Nephron progenitor cell (in vitro differentiated cells): ENCODE measurements at places on chromosomes 7 and 10.

- no peak for DNase-seq
Measured at GRCh38 chr7:155187061-155187785, 110.5 kb upstream of the INSIG1 start.

DNA sequence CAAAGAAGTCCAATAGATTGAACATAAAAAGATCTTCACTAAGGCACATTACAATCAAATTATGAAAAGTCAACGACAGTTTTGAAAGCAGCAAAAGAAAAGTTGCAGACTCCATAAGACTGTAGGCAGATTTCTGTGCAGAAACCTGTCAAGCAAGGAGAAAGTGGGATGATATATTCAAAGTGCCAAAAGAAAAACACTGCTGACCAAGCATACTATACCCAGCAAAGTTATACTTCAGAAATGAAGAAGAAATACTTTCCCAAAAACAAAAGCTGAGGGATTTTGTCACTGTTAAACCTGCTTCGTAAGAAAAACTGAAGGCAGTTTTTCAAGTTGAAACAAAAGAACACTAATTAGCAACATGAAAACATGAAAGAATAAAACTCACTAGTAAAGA is 145.5 kb downstream of the ZEB1 start:
- DNase-seq = no peak

- peak; percentile 66 for DNase-seq
Measured at GRCh38 chr10:11424456-11425295, 186.8 kb downstream of the USP6NL start.

DNA sequence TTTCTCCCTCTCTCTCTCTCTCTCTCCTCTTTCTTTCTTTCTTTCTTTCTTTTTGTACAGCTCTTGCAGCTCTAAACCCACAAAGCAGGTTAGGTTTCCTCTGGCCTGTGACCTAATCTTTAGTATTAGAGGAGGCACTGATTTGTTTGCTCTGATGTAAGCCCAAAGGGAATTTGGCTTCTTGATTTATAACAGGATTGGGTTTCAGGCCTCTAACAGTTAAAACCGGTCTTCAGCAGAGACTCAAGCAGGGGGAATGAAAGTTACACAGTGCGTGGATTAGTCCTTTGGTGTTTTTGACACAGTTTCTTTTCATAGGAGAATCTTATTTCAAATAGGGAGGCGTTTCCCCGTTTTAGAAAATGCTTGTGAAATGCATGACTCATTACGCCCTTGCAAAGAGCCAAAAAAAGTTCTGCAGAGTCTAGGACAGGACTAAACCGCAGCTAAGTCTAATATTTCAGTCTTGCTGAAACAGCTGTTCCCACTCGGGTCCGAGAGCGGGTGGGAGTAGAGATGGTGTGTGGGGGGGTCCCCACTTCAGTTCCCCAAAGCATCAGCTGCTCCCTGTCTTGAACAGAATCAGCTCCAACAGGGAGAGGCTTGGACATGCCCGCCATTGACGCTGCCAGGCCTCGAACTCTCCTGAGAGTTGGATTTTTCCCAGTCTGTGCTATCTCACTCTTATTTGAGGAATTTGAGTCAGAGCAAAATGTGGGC is 296.5 kb upstream of the PITRM1 start:
- DNase-seq = no peak

DNA sequence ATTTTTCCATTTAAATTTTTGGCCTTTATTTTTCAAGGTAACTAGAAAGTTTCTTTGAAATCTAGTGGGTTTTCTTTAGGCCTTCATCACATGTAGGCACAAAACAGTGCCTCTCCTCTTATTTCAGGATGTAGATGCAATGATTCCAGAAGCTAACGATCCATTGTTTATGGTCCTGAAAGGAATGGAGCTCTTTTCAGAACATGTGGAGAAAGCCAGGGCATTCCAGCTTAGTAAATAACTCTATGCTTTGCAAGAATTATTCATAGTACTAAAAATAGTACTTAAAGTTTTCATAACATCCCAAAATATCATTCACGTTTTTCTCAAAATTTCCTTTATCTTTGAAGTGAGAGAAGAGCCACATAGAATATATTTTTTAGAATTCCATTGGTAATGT is 91.3 kb downstream of the DYNC1I1 start:
- DNase-seq = no peak

- DNase-seq = no peak
Measured at GRCh38 chr7:120628251-120628650, 229.7 kb downstream of the TSPAN12 start.

DNA sequence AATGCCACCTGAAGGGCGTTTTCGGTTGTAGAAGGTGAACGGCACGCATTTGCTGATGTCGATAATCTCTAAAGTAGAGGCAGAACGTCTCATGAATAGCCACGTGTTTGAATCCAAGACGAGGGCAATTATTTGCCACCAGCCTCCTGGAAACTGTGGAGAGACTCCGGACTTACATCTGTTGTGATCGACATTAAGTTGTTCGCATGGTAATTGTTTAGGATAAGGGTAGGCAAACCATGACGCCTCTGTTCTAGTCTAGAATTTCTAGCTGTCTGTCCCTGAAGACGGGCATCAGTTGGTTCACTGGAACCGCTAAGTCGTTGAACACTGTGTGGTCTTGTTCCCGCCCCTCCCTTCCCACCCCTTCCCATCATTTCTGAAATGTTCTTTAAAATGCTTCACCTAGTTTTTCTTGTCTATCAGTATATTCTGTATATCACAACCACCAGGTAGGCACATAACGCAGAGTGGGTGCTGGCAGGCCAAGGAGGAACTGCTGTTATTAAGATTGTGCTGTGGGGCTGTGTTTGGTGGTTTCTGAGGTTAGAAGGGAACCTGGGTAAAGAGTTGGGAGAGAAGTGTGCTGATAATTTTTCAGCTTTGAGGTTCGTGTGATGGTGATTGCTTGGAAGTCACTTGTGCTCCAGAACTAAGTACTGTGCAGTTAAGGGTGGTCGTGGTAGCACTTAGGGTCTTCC is 1.2 kb downstream of the UBE3C start:
- no peak for DNase-seq

DNA sequence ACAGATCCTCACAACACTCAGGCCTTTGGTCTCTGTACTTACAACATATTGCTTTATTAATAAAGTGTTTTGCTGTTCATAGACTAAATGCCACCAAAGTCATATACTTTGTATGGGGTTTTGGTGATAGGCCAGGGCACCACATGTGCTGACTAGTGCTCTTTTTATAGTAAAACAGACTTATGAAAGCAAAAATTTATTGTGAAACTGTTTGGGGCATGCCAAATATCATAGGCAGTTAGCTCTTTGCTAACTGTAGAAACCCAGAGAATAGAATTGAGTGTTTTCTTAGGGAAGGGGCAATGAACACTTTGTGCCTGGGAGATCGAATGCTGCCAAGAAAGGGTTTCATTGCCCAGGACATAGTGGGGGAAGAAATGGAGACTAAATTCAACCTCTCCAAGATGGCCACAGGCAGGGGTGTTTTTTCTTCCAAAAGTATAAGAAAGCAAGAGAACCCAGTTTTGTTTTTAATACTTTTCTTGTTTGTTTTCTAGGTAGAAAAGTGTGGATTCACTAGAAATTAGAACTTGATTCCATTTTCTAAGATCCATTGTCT is 142.7 kb downstream of the TRIL start:
- DNase-seq = no peak

DNA sequence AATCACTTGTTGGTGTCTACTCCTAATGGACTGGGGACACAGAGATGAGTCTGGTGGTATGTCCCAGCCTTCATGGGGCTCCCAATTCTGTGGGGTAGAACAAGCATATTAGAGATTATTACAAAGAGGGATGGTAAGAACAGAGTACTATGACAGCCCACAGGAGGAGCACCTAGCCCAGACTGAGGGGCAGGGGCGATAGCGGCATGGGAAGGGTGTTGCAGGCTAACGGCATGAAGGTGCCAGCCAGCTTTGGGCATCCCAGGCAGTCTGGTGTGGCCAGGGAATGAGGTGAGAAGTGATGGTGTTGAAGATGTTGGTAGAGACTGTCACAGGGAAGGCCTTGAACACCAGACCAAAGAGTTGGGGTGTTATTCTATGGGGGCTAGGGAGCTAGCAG is 280.0 kb downstream of the RPS24 start:
- no peak for DNase-seq

- no peak for DNase-seq
Measured at GRCh38 chr10:127840884-127841283, 51.9 kb downstream of the CLRN3 start.

DNA sequence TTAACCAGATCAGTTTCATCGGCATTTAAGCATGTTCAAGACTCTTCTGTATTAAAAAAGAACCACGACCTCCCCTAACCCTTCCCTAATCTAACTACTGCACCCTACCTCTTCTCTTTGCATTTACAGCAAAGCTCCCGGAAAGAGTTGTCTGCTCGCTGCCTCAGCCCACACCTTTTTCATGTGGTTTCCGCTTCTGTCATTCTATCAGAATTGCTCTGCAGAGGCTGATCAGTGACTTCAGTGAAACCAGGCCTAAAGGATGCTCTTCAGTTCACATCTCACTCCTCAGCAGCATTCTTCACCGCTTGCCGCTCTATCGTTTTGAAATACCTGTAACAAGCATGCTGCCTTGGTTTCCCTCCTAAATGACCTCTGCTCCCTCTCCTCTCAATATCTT is 160.9 kb downstream of the SDK1 start:
- DNase-seq = no peak

- no peak for DNase-seq
Measured at GRCh38 chr7:70512144-70512543, 619.8 kb upstream of the GALNT17 start.

DNA sequence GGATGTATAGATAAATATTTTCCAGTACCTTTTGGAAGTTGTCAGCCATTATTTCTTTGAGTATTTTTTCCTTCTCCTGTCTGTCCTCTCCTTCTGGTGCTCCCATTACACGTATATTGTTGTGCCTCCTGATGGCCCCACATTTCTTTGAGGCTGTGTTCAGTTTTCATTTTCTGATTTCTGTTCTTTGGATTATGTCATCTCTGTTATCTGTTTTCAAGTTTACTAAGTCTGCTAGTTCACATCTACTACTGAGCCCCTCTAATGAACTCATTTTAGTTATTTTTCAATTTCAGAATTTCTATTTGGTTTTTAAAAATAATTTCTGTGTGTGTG is 16.3 kb downstream of the RBM33 start:
- no peak for DNase-seq

DNA sequence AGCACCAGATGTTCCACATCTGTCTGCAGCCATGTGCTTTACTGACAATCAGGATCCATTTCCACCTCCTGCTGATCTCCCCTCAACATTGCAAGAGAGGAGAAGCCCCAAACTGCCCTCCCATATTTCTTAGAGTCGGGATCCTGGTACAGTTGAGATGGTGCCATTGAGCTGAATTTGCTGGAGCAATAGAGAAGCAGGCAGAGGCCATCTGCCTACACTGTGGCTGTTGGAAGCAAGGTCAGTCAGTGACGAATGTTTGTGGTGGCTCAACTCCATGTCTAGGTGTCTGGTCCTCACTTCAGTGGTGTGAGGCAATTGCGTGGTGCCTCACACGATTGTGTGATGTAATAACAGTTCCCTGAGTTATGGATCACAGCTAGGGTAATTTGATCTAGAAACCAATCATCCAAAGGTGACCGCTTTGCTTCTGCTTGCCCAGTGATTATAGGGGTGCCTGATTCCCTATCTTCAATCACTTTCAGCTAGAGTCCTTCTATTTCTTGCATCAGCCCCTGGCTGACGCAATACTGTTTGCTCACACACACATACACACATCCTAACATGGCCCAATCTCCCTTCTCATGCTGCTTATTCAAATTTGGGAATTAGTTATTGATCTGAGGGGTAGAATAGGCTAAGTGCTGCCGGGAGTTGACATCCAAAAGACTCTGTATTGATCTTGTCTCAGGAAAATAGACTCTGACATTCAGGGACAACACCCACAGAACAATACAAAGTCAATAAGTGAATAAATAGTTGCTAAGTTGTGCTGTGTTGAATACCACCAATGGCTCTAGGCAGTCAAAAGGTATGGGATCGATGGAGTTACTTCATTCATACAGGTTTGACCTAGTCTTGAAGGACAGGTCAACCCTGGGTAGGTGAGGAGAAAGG is 46.1 kb upstream of the SLC35B4 start:
- DNase-seq = no peak

DNA sequence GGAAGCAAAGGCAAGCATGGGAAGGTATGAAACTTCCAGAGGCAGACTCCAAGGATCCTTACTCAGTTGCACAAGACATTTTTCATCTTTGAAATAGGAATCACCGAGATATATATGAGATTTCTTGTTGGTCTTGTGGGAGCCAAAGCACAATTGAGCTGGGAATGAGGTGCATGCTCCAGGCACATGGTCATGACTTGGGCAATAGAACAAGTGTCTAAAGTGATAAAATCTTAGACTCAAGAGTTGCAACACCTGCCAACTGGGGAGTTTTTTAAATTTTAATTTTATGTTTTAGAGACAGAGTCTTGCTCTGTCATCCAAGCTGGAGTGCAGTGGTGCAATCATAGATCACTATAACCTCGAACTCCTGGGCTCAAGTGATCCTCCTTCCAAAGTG is 169.5 kb upstream of the ADCY1 start:
- DNase-seq = no peak

DNA sequence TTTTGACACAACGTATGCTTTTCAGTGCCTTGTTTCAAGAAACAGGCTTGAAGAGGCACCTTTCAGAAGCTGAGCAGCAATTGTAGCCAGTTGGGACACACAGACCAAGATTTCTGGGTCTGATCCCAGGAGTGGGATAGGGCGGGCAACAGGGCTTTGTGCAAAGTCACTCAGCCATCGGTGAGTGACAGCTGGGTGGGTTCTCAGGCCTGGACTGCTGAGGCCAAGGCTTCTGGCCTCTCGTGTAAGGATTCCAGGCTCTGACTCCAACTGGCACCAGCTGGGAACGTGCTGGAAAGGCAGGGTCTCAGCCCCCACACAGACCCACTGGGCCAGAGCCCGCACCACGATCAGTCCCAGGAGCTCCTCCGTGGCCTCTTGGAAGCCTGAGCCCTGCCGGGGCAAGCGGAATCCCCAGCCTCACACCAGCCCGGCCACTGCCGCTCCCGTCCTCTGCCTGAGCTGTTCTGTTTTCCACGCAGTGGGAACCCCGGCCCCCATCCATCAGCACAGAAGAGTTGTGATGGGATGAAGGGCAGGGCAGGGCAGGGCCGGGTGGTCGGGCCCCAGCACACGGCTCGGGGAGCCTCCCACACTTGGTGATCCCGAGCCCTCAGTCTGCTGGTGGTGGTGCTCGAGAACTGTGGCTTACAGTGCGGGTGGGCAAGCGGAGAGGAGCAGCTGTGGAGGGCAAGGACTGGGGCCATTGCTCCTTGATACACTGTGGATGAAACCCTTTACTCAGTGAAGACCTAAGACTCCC is 46.8 kb downstream of the VIPR2 start:
- no peak for DNase-seq

DNA sequence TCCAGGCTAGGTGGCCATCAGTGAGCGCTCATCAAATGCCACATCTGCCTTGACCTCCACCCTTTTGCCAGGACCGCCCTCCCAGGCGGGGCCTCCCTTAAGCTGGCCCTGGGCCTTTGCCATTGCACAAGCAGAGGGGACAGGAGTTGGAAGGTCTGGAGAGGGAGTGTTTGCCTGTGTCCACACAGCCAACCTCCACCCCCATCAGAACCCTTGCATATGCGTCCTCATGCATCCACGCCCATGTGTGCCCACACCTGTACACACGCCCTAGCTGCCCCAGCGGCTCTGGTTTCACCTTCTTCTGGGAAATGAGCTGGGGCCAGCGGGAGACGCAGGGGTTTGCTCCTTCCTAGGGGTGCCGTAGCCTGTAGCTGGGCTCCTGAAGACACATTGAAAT is 64.0 kb downstream of the NEURL1 start:
- DNase-seq = no peak

GRCh38 chr7:142299237-142299781 is 41.5 kb upstream of the PRSS58 start:
- no peak for DNase-seq

GRCh38 chr10:75497997-75498883 is 66.8 kb downstream of the LRMDA start:
- DNase-seq = no peak

GRCh38 chr10:110480387-110480786 is 17.3 kb upstream of the DUSP5 start:
- no peak for DNase-seq
